Choroid plexus epithelial cell (primary cell): ENCODE measurements at places on chromosomes 4 and X.
A peak's percentile ranks its signal among the peaks of the same experiment; 100 is the strongest.

DNA sequence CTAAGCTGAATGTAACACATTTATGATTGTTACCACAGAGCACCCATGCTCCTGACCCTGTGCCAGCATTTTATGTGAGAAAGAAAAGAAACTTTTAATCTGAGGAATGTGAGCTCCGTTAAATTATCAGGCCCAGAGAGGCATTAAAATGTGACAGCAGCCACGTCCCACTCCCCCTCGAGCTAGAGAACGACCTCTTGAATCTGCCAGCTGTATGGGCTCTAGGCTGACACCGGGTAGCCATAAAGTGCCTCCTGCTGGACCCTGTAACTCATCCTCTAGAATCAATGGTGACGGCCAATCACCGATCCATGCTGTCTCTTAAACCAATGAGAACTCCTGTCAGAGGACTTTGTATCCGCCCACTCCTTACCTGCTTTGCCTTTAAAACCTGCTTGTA lies 110.2 kb upstream of the ADRA2C start:
- no peak for DNase-seq

GRCh38 chrX:118978451-118978850 lies 4.0 kb downstream of the LONRF3 start:
- no peak for DNase-seq

DNA sequence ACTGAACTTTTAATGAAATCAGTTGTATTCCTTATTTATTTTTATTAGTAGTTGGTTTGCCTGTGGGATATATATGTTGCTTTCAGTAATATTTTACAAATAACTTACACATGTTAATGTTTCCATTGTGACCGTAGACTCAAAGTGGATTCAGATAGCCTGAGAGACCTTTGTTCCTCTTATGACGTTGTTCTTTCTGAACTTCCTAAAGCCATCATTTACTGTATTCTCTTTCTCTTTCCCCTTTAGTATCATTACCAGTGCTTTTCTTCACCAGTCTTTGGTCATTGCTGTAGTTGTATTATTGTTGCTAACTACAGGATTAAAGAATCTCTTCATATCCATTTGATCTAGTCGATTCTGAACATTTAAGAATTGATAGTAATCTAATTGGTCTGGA lies 4.3 kb downstream of the STIM2 start:
- no peak for DNase-seq

- DNase-seq = no peak
Measured at GRCh38 chr4:41329361-41329760, 72.6 kb downstream of the UCHL1 start.

GRCh38 chrX:71128915-71129765 lies 10.7 kb downstream of the MED12 start:
- peak; percentile 77 for DNase-seq

- DNase-seq = peak; percentile 69
Measured at GRCh38 chr4:183571350-183571941, 66.6 kb downstream of the ING2 start.

DNA sequence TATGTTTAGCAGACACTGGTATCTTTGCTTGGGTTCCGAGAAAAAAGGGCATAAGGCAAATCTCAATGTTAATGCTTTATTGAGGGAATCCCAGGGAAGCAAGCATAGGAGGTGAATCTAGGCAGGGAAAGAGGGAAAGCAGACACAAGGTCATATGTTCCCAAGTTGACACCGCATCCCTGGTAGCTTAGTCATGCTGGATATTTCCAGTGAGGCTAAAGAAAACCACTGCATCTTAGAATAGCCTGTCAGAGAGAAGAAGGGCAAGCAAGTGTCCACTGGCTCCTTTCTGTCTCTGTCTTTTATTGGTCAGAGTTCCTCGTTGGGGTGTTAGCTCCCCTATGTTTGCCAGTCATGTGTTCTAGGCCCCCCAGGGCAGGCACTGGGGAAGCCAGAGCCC lies 104.7 kb downstream of the NKX6-1 start:
- no peak for DNase-seq

DNA sequence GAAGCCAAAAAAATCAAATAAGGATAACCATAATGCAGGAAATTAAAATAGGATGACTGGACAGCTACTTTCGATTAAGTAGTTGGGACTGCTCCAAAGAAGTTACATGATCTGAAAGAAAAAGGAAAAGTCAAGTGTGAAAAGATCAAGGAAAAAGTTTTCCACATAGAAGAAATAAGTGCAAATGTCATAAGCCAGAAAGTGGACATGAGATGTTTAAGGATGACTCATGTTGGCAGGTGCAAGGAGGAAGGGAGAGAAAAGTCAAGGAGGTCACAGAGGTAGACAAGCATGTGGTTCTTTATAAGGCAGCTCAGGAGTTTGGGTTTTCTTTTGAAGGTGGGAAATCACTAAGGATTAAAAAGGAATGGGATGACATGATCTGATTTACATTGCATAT lies 89.8 kb upstream of the GPRIN3 start:
- no peak for DNase-seq

DNA sequence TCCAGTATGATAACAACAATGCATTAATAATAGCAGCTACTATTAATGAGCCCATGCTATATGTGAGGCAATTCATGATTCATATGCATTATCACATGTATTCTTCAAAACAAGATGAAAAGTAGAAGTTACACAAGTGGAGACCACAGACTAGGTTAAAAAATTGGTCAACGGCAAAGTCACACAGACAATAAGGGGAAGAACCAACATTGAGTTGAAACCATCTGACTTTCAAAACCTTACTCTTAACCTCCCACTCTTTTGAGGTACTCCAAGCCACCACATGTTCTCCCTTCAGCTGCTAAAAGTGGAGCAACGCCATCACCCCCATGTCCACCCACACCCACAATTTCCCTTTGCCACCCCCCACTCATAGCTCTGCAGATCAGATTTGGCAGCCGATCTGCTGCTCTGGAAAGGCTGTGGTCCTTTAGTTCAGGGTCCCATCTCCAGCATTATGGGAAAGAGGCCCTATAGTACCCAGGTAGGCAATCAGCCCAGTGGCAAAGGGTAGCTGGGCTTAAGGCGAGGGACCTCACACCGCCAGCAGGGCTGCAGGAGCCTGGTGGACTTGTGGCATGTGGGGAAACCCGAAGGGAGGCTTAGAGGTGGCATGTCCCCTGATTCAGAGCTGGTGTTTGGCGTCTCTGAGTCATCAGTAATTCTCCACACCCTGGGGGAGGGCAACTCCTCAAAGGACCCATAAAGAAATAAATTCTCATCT lies 33.5 kb upstream of the CYBB start:
- DNase-seq = no peak

DNA sequence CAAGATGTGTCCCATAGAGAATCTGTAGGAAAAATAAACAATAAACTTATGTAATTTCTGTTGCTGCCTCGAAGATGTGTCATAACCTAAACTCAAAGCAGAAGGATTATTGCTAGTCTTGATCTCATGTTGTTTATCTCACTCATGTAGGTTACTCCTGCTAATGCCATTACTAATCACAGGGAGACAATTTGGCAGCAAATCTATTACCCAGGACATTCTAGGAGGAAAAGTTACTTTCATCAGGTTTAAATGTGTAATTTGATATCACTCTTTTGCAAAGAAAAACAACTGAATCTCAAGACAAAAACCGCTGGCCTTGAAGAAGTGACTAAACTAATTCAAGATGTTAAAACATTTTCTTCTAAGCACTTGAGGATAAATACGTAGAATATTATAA lies 34.0 kb downstream of the LDOC1 start:
- peak; percentile 20 for DNase-seq

GRCh38 chrX:132119821-132120515 lies 7.9 kb downstream of the FRMD7 start:
- no peak for DNase-seq

DNA sequence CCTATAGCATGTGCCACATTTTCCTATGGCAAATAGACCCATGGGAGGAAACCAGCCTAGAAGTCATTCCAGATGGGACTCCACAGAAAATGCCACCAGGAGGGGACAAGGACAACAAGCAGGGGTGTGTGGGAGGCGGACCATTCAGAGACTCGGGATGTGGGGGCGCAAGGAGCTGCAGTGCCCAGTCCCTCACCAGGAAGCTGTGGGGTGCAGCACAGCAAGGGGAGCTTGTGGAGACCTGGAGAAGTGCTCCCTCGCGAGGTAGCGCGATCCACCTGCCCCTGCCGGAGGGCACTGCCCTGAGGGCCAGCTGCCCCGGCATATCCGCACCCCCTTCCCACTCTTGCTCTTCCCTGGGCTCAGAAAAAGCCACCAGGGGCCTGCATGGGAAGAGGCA lies 45.5 kb upstream of the C4orf50 start:
- no peak for DNase-seq

- no peak for DNase-seq
Measured at GRCh38 chrX:150240643-150240970, 122.5 kb upstream of the MAMLD1 start.

GRCh38 chr4:71460371-71460770 lies 121.6 kb downstream of the SLC4A4 start:
- DNase-seq = peak; percentile 1

GRCh38 chr4:65416891-65417290 lies 253.4 kb downstream of the EPHA5 start:
- DNase-seq = peak; percentile 13

- DNase-seq = peak; percentile 74
Measured at GRCh38 chrX:115459883-115460880, 100.8 kb upstream of the PLS3 start.

DNA sequence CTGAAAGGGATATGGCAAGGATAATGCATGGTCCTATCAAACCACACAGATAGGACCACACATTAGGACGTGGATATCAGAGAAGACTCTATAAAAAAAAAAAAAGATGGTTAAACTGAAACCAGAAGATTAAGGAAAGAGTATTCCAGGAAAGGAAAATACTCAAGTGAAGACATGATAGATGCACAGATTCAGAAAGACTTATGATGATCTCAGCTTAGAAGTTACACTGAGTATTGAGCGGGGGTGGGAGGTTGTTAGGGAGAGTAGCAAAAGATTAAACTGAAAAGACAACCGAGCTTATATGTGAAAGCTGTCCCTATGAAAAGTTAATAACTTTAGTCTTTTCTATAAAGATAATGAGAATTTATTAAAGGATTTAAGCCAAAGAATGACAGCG lies 211.0 kb upstream of the EMCN start:
- no peak for DNase-seq

GRCh38 chrX:19611636-19612376 lies 96.5 kb upstream of the MAP3K15 start:
- DNase-seq = no peak

DNA sequence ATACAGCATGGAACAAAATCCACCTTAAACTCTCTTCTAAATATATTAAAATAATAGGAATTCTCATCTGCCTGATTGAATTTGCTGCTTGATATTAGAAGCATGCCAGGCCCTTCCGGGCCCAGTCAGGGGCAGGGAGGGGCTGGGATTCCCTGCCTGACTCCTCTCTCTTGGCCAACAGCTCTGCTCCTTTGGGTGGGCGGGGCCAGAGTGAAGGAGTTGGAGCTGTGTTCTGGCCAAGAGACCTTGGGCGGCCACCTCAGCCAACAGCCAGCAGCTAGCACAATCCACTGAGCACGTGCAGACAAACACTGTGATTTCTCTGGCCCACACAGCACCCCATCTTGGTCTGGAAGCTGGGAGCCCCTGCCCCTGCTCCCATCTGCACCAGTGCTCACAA lies 140.3 kb downstream of the PJA1 start:
- DNase-seq = peak; percentile 79

DNA sequence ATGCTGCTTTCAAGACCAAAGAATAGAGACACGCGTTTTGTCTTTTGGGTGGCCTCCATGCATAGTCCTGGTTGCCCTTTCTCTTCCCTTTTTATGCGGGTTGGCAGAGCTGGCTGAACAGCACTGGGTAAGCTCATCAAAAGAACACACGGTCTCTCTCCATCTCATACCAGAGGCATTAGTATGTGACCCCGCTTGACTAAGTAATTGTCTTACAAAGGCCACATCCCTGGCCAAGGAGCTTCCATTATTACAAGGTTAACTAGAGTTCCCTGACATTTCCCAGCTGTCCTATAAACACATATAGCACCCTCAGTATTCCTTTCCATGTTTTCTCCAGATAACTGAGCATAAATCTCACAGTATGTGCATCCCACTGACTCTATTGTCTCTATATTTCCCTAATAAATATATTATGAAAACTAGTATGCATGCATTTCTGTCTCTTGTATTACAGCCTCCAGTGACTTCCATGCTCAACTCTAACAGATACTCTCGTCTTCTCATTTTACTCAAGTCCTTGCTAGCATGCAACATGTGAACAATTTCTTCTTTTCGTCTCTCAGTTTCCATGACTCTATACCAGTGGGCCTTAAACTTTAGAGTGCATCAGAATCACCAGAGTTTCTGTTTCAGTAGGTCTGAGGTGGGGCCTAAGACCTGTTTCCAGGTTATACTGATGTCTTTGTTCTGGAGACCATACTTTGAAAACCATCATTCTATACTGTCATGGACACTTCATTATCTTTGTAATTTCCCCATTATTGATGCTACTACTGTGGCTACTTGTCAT lies 247.7 kb upstream of the ARSJ start:
- DNase-seq = no peak

GRCh38 chrX:23503835-23504539 lies 163.3 kb upstream of the PRDX4 start:
- peak; percentile 71 for DNase-seq

DNA sequence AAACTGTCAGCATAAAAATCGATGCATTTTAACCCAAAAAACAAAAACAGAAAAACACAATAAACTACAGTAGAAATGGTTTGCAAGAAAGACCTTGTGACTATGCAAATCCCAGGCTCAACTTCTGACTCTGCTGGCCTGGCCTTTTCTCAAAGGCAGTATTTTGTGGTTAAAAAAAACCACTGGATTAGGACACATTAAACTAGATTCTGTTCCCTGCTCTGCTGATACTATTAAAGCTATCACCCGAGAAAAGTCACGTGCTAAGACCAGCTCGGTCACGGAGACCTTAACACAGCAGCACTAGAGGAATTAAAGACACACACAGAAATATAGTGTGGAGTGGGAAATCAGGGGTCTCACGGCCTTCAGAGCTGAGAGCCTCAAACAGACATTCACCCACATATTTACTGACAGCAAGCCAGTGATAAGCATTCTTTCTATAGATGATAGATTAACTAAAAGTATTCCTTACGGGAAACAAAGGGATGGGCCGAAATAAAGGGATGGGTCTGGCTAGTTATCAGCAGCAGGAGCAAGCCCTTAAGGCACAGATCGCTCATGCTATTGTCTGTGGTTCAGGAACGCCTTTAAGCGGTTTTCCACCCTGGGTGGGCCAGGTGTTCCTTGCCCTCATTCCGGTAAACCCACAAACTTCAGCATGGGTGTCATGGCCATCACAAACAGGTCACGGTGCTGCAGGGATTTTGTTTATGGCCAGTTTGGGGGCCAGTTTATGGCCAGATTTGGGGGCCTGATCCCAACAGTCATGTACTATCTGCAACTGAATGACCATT lies 16.1 kb downstream of the CBR4 start:
- peak; percentile 53 for DNase-seq

GRCh38 chr4:26141911-26142638 lies 178.7 kb upstream of the RBPJ start:
- DNase-seq = peak; percentile 93

- no peak for DNase-seq
Measured at GRCh38 chr4:54482529-54483200, 175.1 kb upstream of the KIT start.

GRCh38 chr4:15771216-15772058 lies 6.7 kb upstream of the CD38 start:
- DNase-seq = no peak
